NCI-H2107 (cell line): ENCODE measurements at places on chromosomes 4 and X.

GRCh38 chr4:25051534-25051933 is 20.8 kb upstream of the LGI2 start:
- DNase-seq = no peak

DNA sequence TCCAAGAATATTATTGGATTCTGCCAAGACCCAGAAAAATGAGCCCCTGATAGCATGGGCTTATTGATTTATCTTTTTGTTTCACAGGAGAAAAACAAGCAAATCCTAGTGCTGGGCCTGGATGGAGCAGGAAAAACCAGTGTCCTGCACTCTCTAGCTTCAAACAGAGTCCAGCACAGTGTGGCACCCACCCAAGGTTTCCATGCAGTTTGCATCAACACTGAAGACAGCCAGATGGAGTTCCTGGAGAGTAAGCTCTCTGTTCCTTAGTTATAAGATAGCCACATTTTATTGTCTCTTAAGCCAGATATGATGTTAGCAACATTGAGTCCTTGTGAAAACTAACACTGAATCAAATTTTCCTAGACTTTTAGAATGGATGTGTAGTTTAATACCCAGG is 5.5 kb downstream of the ARL9 start:
- DNase-seq = no peak

- no peak for DNase-seq
Measured at GRCh38 chrX:149145845-149146285, 359.2 kb downstream of the IDS start.

DNA sequence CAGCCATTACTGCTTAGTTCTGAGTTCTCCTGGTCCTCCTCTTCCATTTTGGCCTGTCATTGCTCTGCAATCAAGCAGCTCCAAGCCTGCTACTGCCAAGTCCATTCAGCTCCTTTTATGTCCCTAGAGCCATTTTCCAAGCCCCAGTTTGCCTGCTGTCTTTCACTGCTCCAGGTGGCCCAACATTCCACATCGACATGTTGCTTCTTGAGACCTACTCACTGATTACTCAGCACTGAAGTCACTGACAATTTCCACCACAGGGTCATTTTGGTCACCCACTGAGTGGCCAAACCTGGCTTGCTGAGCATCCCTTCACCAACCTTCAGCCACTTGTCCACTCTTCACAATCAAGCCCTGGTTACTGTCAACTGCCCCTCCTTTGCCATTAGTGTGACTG is 27.2 kb downstream of the LRIT3 start:
- no peak for DNase-seq

GRCh38 chr4:145951931-145952330 is 13.3 kb upstream of the ZNF827 start:
- no peak for DNase-seq

GRCh38 chr4:107098401-107098800 is 62.3 kb upstream of the DKK2 start:
- DNase-seq = no peak

- DNase-seq = no peak
Measured at GRCh38 chr4:110632506-110633357, 9.9 kb upstream of the PITX2 start.

GRCh38 chr4:124030147-124030546 is 633.6 kb downstream of the SPRY1 start:
- no peak for DNase-seq

- peak; percentile 23 for DNase-seq
Measured at GRCh38 chrX:21176921-21177571, 197.2 kb upstream of the CNKSR2 start.

- DNase-seq = no peak
Measured at GRCh38 chr4:8350841-8351461, 81.4 kb downstream of the HTRA3 start.

GRCh38 chr4:157280673-157281072 is 60.1 kb downstream of the GRIA2 start:
- DNase-seq = no peak

- DNase-seq = no peak
Measured at GRCh38 chr4:140557831-140558435, 10.8 kb downstream of the UCP1 start.

GRCh38 chrX:55340896-55341433 is 76.2 kb upstream of the PAGE3 start:
- no peak for DNase-seq
